Skeletal muscle cell (primary cell): ENCODE measurements at places on chromosomes 11 and 22.

- no peak for DNase-seq
These were observed 15.5 kb downstream of the RBX1 start for GRCh38 chr22:40966726-40967085.

GRCh38 chr11:69193151-69193550 lies 37.4 kb downstream of the SMIM38 start:
- DNase-seq = no peak

DNA sequence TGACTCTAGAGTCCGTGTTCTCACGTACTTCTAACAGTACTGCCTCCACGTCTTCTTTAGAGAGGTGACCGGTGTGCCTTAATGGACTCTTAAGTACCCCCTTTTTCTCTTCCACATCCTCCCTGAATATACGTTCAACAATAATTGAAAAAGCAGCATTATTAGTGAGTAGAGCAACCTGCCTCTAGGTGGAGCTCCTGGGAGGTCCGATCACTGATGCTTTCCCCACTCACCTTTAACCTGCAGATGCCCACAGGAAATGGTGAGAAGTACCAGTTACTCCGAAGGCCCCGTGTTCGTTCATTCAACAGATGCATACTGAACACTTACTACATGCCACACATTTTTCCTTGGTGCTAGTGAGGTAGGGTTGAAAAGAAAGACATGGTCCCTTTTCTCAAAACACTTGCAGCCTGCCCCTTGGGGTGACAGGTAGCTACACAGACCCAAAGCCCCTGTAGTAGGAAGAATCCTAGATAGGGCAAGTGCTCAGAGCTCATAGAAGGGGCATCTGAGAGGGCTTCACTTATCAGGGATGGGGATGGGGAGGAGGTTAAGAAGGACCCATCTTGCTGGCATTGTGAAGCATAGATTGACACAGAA lies 72.7 kb downstream of the FEZ1 start:
- no peak for DNase-seq

- DNase-seq = no peak
These were observed 55.1 kb upstream of the RCE1 start for GRCh38 chr11:66787934-66788758.

DNA sequence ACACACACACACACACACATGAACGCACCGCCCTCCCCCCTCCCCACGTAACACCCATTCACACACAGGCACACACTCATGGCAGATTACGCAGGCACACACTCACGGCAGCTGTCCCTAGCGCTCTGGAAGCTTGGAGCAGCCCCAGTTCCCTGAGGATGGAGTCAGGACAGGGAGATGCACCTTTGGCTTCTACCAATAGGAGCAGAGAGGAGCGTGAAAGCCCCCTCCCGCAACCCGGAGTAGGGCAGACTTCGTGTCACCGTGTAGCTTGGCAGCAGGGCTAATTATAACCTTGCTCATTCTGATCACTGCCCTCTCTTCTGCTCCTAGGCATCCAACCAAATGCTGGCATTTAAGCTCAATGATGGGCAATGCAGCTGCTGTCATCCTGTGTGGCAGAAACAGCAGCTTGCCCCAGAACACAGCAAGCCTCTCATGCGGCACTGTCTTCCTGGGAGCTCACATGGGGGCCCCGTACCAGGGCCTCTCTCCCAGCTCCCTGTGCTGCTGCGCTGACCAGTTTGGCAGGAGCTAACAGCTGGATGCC lies 31.9 kb downstream of the ANKK1 start:
- no peak for DNase-seq

GRCh38 chr11:5307256-5308019 lies 5.7 kb upstream of the OR51B4 start:
- DNase-seq = no peak
